ENCODE measurements at places on chromosomes 5 and 9.

GRCh38 chr9:36976371-36977030 is 57.6 kb downstream of the PAX5 start:
- DNase-seq = no peak

GRCh38 chr5:90136952-90137528 is 272.5 kb downstream of the CETN3 start:
- DNase-seq = no peak

- no peak for DNase-seq
Measured at GRCh38 chr9:11023201-11023600, 410.4 kb upstream of the PTPRD start.

DNA sequence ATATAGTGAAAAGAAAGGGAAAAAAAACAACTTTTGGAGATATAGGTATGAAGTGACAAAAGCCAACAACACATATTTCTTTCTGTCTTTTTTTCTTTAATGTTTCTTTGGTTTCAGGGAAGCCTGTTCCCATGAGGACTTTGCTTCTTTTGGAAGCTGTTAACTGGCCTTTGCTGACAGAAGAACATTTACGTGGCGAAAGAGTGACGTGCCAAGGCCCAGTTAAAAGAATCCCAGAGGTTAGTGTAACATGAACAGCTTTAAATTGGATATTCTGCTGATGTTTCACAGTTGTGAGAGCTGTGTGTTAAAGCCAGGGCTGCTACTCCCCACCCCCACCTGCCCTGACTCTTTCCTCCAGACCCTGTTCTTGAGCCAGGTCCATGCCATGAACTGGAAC is 275.9 kb downstream of the CRB2 start:
- no peak for DNase-seq

GRCh38 chr5:32562843-32563242 is 22.5 kb upstream of the SUB1 start:
- no peak for DNase-seq

- DNase-seq = no peak
Measured at GRCh38 chr5:180088561-180088960, 17.0 kb upstream of the RNF130 start.

- DNase-seq = no peak
Measured at GRCh38 chr9:37550781-37551180, 25.4 kb downstream of the FBXO10 start.

GRCh38 chr9:128249908-128250838 is 25.6 kb downstream of the GOLGA2 start:
- DNase-seq = no peak

DNA sequence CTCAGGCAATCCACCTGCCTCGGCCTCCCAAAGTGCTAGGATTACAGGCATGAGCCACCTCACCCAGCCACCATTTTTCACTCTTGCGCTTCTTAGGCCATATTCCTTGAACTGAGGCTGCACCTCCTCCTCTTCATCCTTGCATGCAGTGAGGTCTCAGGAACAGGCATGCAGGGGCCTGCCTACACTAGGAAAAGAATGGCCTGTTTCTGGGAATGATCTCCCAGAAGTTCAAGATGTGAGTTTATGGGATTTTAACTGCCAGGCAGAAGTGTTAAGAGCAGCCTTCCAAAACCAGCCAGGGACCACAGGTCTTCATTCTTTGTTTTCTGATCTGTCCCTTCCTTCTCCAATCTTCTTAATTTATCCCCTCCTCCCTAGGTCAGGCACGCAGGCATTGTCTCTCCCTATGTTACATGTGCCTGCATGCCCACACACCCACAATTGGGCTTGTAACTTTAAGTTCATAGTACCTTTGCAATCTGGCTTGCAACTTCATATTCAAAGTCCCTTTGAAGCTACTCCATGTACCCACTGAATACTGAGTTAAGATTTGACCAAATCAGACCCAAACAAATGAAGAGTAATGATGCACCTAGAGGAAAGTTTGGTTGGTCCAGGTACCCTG is 10.5 kb upstream of the HSPA4 start:
- no peak for DNase-seq

DNA sequence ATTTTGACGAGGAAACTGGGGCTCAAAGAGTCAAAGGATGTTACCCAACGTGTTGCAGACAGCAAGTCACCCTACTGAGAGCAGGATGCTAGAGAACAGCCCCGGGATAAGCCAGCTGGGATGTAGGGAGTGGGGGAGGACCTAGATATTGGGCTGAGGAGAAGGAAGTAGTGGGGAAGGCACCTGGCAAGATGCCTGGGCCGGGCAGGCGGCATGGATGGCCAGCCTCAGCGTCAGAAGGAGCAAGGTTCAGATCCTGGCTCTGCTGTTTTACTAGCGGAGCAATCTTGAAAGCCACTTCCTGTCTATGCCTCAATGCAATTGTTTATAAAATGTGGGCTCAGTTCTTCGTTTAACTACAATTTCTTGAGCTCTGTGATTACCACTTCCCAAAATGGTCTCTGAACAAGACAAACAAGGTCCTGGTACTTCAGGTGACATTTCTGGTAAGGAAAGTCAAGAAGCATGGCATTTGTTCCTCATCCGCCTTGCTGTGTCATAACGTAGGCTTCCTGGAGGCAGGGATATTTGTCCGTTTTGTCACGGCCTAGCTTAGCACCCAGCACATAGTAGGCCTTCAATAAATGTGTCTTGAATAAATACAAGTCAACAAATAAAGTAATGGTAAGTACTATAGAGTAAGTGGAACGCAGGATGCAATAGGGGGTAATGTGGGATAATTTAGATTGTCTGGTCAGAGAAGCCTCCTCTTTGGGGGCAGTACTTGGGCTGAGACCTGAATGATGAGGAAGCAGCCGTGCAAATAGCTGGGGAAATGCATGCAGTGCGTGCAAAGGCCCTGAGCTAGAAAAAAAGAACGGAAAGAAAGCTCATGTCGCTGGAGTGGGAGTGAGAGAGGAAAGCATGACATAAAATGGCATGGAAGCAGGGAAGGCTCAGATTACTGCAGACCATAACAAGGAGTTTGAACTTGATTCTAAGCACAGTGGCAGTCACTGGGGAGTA is 70.5 kb downstream of the SMIM23 start:
- DNase-seq = no peak

GRCh38 chr9:97571664-97572063 is 61.5 kb downstream of the TSTD2 start:
- no peak for DNase-seq

- no peak for DNase-seq
Measured at GRCh38 chr5:141756196-141756595, 74.2 kb upstream of the ARAP3 start.

DNA sequence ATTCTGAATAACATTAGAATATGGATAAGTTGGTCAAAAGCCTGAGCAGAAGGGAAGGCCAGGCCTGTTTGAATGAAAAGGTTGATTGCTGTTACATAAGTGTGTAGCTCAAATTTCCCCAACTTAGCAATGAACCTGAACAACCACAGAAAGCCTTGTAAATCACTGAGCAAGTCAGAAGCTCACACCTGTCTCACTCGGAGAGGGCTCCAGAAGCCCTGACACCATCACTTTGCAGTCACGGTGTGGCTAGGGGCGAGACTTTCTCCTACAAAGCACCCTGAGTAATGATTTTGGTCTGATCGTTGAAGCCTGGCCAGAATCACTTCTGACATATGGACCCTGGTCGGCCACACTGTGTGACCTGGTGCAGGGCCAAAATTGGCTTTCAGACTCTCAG is 62.0 kb downstream of the MTX3 start:
- no peak for DNase-seq

GRCh38 chr9:91193658-91194391 is 167.9 kb downstream of the AUH start:
- DNase-seq = peak; percentile 72

- peak; percentile 41 for DNase-seq
Measured at GRCh38 chr9:35954942-35955546, 2.9 kb downstream of the OR2S2 start.

DNA sequence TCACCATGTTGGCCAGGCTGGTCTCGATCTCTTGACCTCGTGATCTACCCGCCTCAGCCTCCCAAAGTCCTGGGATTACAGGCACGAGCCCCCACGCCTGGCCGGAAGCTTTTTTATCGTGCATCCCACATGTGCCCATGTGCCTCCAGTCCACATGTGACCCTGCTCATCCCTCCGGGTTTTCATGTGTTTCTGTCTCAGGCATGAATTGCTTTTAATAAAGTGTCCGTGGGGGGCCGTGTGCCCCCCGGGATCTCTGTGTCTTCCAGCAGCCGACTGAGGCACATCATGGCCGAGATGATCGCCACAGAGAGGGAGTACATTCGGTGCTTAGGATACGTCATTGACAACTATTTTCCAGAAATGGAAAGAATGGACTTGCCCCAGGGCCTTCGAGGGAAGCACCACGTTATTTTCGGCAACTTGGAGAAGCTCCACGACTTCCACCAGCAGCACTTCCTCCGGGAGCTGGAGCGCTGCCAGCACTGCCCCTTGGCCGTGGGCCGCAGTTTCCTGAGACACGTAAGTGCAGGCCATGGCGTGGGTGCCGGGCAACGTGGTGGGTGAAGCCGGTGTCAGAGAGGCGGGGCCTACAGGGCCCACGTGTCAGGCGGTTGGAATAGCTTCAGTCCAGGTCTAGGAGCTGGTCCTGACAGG is 22.1 kb upstream of the LRRC14B start:
- DNase-seq = peak; percentile 78

DNA sequence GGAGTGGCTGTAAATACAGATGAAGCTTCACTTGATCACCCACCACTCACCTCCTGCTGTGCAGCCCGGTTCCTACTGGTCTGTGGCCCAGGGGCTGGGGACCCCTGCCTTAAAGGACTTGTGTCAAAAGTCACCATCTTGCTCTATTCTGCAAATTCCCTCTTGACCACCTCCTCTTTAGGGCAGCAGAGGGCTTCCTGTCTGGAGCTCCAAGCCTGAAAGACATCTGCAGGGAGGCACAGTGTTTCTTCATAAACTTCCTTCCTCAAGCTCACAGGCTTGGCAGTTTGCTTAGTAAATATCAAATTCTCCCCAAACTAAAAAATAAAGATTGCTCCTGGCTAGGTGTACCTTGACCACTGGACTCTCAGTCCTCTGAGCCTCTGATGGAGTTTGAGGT is 104.4 kb downstream of the FRMD3 start:
- no peak for DNase-seq

GRCh38 chr9:89445801-89446251 is 52.1 kb downstream of the SEMA4D start:
- no peak for DNase-seq

DNA sequence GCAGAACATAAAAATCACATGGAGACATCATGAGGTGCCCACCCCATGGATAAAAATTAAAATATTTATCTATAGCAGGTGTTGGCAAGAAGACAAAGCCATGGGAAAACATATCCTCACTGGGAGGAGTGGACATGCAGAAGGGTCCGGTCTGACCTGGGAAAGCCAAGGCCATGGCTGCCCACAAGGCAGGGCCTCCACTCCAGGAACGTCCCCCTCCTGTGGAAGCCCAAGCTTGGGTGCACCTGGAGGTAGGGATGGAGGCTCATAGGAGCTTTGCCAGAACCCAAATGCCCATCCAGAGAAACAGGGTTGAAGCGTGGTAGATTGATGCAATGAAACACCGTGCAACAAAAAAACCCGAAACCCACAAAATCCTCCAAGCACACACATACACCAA is 81.4 kb upstream of the COL5A1 start:
- no peak for DNase-seq

- no peak for DNase-seq
Measured at GRCh38 chr9:90219548-90220118, 423.0 kb downstream of the DIRAS2 start.
